ENCODE measurements at places on chromosomes 4 and X.

DNA sequence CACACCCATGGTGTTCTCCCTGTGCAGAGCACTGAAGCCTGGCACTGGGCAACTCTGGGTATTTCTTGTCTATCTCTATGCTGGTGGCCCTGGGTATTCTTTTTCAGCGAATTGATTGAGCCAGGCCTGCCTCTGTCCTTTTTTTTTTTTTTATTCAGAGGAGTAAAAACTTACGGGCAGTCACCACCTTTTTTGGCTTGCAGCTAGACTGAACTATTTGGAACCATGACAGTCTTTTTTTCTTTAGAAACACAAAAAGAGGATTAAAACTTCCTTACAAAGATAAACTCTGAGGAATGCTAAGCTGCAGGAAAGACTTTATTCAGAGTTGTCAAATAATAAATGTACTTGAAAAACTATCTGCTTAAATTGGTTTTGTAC, 119.2 kb upstream of the STIM2 start:
- no peak for DNase-seq

GRCh38 chr4:33882246-33882990, 2361.9 kb downstream of the ARAP2 start:
- DNase-seq: no peak

DNA sequence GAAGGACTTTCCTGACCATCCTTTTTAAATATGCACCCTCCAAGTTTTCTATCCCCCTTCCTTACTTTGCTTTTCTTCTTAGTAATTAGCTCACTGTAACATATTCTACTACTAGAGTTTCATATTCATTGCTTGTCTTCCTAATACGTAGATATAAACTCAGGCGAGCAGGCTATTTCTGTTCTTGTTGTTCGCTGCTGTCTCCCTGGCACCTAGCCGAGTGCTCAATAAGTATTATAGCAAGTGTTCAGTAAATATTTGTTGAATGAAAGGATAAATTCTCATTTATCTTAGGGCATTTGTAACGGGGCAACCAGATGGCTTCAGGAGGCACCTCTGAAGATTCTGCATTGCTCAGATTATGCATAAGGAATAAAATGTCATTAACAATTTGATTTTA, 6.8 kb upstream of the RHOH start:
- DNase-seq: no peak

GRCh38 chr4:40984051-40984450, 230.3 kb downstream of the APBB2 start:
- DNase-seq: no peak

- no peak for DNase-seq
Measured at GRCh38 chr4:25888781-25889180, 25.2 kb upstream of the SMIM20 start.

DNA sequence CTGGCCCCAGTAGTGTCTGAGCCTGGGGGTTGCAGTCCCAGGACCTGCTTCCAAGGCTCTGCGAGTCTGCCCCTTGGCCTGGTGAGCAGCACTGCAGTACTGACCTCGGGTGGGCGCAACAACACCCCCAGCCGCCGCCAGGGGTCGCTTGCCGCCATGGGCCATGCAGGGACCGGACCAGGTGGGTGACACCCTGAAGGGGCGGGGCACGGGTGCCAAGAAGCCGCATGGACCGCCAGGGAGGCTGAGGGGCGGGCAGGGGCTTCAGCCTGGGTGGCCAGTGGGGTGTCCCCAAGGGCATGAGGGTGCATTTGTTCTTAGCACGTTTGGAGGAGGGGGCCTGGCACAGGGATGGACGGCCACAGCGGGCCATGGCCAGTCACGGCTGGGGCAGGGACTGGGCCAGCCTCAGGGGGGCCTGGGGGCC, 25.0 kb downstream of the TACC3 start:
- peak; percentile 81 for DNase-seq

GRCh38 chrX:2159861-2160260, 340.9 kb downstream of the DHRSX start:
- DNase-seq: no peak

DNA sequence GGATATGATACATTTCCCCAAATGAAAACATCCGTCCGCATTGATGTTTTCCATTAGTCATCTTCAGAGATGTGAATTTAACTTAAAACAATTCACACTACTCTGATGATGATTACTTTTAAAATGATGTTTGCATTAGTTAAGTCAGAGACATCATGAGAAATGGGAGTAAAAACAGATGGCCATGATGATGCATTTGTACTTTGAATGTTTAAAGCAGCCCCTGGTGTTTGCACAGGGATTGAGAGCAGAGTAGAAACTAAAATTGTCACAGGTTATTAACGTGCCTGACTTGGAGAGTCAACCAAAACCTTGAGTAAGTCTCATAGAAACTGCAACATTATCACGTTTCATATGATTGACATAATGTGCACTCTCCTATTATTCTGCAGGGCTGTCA, 117.2 kb downstream of the CFAP299 start:
- DNase-seq: no peak

GRCh38 chrX:22037911-22038537, 5.9 kb downstream of the PHEX start:
- DNase-seq: no peak

DNA sequence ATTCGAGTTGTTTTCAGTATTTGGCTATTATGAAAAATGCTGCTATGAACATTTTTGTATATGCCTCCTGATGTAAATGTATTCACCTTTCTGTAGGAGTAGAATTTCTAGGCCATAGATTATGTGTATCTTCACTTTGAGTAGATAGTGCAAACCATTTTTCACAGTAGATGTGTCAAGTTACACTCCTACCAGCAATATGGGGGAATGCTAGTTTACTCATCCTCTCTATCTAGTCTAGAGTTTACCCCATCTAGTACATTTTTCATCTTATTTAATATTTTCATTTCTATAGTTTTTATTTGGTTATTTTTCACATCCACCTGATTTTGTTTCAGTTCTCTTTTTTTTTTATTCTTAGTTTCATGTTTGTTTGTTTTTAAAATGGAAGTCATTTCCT, 59.0 kb downstream of the GK start:
- no peak for DNase-seq

GRCh38 chr4:26864899-26865298, 4.3 kb downstream of the STIM2 start:
- DNase-seq: no peak

GRCh38 chr4:40800064-40800463, 50.3 kb downstream of the NSUN7 start:
- no peak for DNase-seq

GRCh38 chr4:151940926-151941617, 180.3 kb upstream of the GATB start:
- DNase-seq: no peak

DNA sequence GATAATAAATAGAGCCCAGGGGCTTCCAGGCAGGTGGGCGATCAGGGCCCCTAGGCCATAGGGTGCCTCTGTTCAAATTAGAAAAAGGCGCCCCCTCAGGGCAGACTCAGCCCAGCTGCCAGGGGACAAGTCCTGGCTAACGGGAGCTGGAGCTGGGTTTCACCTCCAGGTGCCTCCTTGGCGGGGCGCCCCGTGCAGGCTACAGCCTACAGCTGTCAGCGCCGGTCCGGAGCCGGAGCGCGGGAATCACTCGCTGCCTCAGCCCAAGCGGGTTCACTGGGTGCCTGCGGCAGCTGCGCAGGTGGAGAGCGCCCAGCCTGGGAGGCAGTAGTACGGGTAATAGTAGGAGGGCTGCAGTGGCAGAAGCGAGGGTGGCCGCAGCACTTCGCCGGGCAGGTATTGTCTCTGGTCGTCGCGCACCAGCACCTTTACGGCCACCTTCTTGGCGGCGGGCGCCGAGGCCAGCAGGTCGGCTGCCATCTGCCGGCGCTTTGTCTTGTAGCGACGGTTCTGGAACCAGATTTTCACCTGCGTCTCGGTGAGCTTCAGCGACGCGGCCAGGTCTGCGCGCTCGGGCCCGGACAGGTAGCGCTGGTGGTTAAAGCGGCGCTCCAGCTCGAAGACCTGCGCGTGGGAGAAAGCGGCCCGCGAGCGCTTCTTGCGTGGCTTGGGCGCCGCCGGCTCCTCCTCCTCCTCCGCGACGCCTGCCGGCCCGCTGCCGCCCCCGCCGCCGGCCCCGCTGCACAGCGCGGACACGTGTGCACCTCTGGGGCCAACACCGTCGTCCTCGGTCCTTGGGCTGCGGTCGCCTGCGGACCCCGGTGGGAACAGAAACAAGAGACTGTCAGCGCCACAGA, 2.4 kb downstream of the NKX3-2 start:
- no peak for DNase-seq

Data from natural killer cell treated with Interleukin-12 subunit alpha and Interleukin-12 subunit beta and Interleukin-15 and Interleukin-18, amount 100 ng/mL, for 72 hours (primary cell).